ENCODE measurements at places on chromosomes 5 and 9.

GRCh38 chr5:178386336-178386931 lies 153.8 kb upstream of the PHYKPL start:
- DNase-seq: no peak

DNA sequence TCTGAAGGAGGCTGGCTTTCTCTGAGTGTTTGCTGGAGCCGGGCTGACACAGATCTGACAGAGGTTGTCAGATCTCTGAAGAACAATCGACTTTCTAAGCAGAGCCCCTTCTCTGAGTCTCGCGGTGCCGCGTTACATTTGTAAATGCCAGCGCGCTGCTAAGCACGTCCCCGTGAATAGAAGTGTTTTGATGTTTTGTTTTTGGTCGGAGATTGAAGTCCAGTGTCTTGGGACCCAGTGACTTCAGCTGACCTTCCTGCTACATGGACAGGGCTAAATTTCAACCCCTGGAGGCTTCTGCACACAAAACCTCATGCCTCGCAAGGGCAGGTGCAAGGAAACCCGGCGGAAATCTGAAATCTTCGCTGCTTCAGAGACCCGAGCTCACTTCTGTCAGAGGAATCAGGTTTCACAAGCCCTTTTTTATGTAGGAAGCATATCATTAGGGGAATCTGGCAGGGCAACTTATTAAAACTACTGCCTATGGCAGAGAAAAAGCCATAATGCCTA lies 27.2 kb downstream of the NEUROG1 start:
- peak; percentile 33 for DNase-seq

GRCh38 chr9:19689328-19690101 lies 99.3 kb downstream of the SLC24A2 start:
- DNase-seq: no peak

GRCh38 chr5:10599862-10600284 lies 36.0 kb downstream of the ANKRD33B start:
- no peak for DNase-seq

DNA sequence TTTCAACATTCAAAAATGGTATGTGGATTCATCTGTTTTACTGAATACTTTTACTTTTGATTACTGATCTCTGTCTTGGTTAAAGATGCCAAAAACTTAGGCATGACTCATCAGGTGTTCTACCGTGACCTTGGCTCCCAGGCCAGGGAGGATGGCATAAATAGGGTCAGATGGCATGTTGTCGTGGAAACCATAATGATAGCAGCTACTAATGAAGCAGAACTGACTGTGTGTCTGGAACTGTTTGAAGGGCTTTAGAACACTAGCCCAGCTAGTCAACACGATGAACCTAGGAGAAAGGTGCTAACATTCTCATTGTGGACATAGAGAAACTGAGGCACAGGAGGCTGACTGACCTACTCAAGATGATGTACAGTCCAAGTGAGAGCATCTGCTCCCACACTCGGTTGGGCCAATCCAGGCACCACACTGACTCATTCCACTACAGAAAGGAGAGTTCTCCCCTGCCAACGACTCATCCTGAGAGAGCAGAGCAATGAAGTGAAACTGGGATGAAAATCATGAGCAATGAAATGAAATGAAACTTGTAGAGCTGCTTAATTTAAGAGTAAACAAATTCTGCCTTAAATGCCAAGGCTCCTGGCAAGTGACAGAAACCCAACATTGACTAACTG lies 116.0 kb downstream of the TENT4A start:
- no peak for DNase-seq

DNA sequence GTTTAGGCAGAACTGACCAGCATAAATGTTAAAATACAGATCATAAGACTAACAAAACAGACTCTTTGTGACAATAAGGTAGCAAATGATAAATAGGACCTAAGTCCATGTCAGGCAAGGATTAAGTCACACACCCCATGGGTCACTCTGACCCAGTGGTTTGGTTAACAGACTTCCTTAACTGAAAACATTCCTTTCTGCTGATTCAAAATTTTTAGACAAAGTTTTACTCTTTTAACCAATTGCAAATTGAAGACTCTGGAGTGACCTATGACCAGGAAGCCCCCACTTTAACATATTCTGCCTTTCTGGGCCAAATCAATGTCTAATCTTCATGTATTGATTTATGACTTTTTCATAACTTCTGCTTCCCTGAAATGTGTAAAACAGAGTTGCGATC lies 4.9 kb upstream of the NXNL2 start:
- no peak for DNase-seq

- DNase-seq: no peak
Observed at GRCh38 chr5:137572042-137572695, 73.0 kb upstream of the SPOCK1 start.

DNA sequence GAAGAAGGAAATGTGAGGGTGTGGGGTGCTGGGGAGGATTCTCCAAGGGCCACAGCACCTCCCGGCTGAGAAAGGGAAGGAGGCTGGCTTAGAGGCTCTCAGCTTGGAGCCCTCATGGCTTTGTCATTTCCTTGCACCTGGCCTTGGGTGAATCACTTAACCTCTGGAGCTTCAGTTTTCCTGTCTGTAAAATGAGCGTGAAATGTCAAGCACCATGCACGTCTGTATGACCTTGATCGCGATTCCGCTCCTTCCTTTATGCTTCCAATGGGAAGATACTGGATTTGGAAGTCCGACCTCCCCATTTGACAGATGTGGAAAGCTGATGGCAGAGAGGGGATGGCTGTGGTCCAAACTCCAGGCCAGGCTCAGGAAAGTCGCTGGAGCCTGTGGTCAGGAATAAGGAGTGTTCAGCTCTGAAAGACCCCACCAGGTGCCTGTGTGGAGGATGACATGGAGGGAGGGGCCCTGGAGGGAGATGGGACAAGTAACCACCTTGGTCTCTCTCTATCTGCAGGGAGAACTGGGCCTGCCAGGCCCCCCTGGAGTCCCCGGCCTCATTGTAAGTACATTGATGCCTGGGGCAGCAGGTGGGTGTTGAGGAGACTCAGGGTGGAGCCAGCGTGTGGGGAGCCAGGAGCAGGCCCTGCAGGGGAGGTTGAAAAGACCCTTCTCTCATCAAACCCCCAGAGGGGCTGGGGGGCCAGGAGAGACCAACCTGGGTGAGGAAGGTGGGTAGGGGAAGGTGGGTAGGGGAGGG lies 66.5 kb downstream of the COL27A1 start:
- DNase-seq: no peak

DNA sequence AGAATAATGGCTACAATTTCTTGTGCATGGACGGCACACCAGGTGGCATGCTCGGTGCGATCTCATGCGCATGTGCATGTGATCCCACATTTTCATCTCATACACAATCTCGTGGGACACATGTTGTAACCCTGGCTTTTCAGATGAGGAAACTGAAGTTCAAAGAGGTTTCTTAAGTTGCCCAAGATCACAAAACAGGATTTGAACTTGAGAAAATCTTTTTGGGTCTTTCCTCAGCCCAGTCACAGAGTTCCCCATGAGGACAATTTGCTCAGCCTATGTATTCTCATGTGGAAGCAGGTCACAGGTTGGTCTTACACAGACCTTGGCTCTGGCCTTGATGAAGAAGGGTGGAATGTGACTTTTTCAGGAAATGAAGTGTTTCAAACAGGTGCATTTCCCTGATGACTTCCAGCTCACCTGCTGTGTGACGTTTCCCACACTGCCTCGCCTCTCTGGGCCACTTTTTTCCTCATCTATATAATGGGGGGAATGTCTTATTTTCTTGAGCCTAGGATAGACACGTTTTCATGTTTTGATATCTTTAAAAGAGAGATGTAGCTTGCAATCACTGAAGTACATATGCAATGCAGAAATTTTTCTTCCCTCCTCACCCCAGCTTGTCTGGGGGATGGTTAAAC lies 7.1 kb upstream of the ORM1 start:
- DNase-seq: no peak

GRCh38 chr5:112902561-112902960 lies 19.5 kb downstream of the REEP5 start:
- no peak for DNase-seq

DNA sequence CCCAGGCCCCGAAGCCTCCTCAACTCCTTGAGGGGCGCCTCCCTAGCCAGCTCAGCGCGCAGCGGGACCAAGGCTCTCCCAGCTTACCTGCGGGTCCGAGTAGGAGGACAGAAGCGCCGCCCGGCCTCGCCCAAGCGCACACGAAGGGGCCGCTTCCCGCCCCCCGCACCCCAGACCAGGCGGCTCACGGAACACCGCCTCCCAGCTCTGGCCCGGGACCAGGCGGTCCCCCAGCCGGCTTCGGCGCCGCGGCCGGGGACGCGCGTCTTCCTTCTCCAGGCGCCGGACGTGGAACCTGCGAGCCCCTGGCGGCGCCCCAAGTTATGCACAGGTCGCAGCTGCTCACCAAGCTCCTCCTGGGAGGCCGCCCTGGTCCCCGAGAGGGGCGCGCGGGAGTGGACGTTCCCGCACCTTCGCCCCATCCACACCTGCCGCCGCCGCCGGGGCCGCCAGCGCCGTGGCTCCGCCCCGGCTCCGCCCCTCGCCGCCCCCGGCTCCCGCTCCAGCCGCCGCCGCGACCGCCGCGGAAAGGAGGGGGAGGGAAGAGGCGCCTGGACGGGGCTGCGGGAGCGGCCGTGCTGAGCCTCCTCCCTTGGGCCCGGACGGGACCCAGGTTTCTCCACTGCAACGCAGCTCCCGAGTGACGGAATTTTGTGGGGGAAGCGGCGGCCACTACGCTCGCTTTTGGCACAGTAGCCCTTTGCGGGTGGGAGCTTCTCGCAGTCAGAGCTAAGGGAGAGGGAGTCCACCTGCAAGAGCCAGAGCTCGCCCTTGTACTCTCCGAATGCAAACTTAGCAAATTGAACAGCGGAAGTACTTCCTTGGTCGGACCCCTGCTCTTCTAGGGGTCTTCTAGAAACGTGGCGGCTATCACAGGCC lies 77.5 kb upstream of the IFNE start:
- DNase-seq: peak; percentile 51

DNA sequence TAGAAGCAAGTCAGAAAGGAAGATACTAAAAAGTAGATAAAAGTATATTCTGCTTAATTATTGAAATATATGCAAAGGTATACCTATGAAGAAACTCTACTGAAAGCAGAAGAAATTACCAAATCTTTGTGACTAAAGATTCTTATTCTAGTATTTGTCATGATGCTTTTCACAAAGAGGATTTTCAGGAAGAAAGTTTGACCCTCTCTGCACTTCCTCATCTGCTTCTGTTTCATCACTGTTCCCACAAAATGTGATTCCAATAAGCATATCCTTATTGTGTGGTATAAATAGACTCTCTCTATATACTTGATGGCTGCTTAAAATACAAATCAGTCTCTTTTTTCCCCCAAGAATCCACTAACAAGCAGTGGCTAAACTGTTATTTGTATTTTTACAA lies 2139.6 kb upstream of the ACO1 start:
- DNase-seq: no peak

DNA sequence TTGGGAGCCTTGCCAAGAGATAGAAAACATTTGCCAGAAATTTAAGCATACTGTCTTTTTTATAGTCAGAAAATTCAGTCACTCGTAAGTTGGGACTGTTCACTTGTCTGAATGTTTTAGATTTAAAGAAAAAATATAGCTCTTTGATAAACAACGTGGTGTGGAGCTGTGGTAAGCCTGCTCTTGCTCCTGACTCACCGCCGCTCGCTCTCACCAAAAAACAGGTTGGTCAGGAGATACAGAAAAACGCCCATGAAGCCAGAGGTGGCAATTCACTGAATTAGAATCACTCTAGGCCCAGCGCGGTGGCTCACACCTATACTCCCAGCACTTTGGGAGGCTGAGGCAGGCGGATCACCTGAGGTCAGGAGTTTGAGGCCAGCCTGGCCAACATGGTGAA lies 6.2 kb downstream of the LNPEP start:
- no peak for DNase-seq

DNA sequence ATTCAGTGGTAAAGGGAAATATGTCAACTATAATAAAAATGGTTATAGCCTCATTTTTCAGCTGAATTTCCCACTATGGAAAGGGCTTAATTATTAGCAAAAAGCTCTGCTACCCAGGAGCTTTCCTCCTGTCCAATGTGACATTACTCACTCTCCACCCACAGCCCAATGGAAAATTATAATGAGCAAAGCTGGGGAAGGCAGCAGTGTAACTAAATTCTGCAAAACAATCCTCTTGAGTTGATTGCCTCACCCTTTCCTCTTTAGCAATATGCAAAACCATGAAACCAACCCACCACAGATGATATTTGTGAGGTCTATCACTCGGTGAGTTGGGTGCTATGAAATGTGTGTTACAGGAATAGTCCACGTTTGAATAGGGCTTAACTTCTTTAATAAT lies 14.0 kb upstream of the PLPPR1 start:
- DNase-seq: no peak

- DNase-seq: no peak
Observed at GRCh38 chr5:32536246-32536645, 49.1 kb upstream of the SUB1 start.

- DNase-seq: no peak
Observed at GRCh38 chr5:150377964-150378694, 20.6 kb downstream of the TCOF1 start.

- DNase-seq: no peak
Observed at GRCh38 chr9:100064872-100065581, 33.8 kb downstream of the ERP44 start.

DNA sequence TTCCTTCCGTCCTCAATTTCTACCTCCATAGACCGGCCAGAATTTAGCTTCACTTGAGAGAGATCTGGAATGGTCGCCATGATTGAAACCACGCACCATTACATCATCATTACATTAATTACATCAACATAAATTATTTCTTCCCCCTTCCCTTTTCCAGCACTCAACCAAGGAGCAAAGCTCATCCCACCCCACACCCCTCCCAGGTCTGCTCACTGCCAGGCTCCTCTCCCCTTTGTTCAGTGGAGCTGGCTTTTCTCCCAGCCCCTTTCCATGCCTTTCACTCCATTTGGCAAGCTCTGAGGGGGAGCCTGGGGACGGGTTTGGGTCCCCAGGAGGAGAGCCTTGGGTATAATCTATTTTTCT lies 8.4 kb downstream of the RACK1 start:
- DNase-seq: no peak

GRCh38 chr9:98810102-98810842 lies 2.8 kb downstream of the GALNT12 start:
- DNase-seq: no peak

DNA sequence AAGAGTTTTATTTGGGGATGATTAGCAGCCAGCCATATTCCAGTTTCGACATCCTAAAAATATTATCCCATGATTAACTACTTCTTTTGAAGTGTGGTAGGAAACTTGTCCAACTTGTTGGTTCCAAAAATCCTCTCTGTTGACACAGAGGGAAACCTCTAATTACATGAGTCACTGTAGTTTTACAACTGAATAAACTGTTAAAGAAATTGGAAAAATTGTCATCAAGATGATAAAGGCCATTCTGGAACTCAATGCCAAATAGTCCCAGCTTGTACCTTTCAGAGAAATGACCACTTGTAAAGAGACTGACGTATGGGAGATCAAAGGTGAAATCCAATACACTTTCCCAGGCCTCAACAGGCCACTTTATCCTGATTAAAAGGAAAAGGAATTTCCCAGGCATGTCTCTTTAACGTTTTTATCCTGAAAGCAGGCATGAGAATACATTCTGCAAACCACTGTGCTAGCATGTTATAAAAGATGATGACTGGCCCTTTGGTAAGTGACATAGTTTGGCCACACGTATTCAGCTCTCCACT lies 261.6 kb downstream of the GLIS3 start:
- no peak for DNase-seq

GRCh38 chr5:76524101-76524835 lies 98.9 kb downstream of the F2RL2 start:
- DNase-seq: no peak

- no peak for DNase-seq
Observed at GRCh38 chr9:69297300-69297980, 27.6 kb upstream of the ENTREP1 start.

Data from glutamatergic neuron (in vitro differentiated cells).